Tibial nerve (tissue), 4 donors: ENCODE measurements at places on chromosomes 1 and 21. TPM values are rescaled to one million over a fixed set of nuclear protein-coding genes. Genes with fewer than 3 reads are reported as not detected.

Gene RGL1
- total RNA-seq = 81.8 TPM

DNA sequence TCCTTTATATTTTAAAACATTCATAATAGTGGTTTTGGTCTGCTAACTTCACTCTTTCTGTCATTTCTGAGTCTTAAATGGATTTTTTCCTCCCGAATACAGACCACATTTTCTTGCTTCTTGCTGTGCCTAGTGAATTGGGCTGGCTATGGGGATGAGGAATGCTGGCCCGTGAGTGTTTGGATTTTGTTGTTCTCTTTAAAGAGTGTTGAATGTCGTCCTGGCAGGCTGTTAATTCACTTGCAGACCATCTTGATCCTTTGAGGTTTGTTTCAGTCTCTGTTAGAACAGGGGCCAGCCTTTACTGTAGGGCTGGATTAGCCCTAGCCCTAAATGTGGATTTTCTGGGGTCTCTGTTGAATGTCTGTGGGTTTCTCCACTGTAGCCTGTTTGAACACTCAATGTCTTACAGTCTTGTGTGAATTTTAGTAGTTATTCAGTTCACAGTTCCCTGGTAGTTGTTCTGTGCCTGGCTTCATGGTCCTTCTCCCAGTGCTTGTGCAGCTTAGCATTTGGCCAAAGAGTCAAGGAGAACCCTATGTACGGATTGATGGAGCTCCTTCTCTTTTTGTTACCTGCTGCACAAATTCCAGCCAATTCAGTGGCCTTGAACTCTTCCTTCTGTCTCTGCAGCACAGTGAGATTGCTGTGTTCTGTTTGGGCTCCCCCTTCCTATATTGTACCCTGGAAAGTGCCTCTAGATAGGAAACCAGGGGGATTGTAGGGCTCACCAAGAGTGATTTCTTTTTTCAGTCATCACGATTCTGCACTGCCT lies 95.7 kb downstream of the DYRK1A start:
- no peak for DNase-seq

Gene KCNJ10
- total RNA-seq = 13.5 TPM

Gene FALEC
- total RNA-seq = not detected

GRCh38 chr1:203271018-203271743 lies 34.1 kb upstream of the BTG2 start:
- no peak for DNase-seq

Gene ACTL8
- not detected for total RNA-seq

- peak; percentile 92 for DNase-seq
Measured at GRCh38 chr1:2231532-2232254, 3.6 kb downstream of the SKI start.

GRCh38 chr21:44722731-44723130 lies 11.4 kb upstream of the TSPEAR start:
- DNase-seq = no peak

- no peak for DNase-seq
Measured at GRCh38 chr1:205626216-205626615, 5.6 kb downstream of the ELK4 start.

Gene S100A1
- total RNA-seq = 102 TPM

DNA sequence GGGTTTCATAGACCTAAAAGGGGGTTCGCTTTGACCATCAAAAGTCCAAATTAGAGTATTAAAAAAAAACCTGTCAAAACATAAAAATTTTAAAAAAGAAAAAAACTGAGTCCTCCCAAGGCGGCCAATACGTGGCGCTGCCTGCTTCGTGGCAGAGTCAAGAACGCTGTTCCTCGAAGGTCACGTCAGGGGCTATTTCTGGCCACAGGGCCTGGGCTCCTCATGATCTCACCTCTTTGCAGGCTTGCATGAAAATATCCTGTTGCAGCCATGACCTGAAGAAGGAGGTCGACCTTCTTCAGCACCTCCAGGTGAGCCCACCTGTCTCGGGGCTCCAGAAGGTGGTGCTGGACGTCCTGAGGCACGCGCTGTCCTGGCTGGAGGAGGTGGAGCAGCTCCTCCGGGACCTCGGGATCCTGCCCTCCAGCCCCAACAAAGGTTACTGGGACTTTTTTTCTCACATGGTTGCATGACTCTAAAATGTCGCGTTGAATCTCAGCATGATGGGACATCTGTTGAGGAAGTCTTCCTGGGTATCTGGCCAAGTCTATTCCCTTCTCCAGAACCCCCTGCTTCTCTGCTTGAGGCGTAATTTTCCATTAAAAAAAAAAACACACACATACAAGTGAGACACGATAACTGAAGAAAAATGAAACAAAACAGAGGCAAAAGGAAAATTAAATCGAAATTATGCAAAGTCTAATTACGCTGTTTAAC lies 80.4 kb upstream of the EFHD2 start:
- no peak for DNase-seq

- DNase-seq = no peak
Measured at GRCh38 chr1:156942176-156942575, 21.7 kb downstream of the LRRC71 start.

DNA sequence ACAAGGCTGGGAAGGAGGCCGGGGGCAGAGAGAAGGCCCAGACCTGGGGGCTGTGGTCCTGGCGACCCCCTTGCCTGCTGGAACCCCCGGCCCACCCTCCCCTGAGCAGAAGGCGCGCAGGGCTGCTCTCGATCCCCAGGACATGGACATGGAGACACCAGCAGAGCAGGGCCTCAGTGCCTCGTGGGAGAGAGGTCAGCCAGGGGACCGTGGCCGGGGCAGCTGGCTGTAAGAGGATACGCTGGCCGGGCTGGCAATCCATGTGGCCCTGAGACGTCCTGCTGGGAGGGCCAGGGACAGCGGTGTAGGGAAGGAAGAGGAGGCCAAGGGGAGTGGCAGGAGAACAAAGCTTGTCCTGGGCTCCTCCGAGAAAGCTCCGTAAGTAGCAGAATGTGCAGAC lies 132.2 kb downstream of the CASZ1 start:
- DNase-seq = no peak

GRCh38 chr1:117751321-117751720 lies 145.5 kb downstream of the TENT5C start:
- no peak for DNase-seq

Gene TTC34
- 0.87 TPM for total RNA-seq

- no peak for DNase-seq
Measured at GRCh38 chr1:16980473-16981268, at the start of gene MFAP2. MFAP2 (minus strand) TSS chr1:16980620; CDS start chr1:16978273, 2,347 bp downstream.

GRCh38 chr1:52867087-52867863 lies 24.7 kb downstream of the ZYG11A start:
- DNase-seq = no peak

Gene KANK4
- 46.3 TPM for total RNA-seq

GRCh38 chr21:45670731-45671130 lies 27.2 kb downstream of the PCBP3 start:
- DNase-seq = no peak

Gene NUDT4B
- total RNA-seq = 6.1 TPM

Gene FMO3
- 4.8 TPM for total RNA-seq

DNA sequence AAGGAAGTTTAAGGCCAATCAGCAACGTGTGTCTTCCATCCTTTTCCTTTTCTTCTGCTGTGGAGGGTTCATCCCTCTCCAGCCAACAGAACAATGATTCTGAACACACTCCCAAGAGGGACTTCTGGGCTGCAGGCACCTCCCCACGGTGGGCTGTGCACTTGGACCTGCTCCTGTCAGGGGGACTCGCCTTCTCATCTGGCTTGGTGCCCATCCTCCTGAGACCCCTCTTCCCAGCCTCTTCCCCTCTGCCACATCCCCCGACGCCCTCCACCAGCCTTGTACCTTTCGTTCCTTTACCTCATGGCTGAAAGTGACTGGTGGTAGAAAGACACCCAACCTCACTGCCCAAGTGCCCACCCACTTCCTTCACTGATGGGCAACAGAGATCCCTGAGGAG lies 26.0 kb upstream of the SLAMF9 start:
- DNase-seq = no peak

Gene WDR64
- not detected for total RNA-seq

- no peak for DNase-seq
Measured at GRCh38 chr1:176885751-176886150, 278.8 kb downstream of the ASTN1 start.

DNA sequence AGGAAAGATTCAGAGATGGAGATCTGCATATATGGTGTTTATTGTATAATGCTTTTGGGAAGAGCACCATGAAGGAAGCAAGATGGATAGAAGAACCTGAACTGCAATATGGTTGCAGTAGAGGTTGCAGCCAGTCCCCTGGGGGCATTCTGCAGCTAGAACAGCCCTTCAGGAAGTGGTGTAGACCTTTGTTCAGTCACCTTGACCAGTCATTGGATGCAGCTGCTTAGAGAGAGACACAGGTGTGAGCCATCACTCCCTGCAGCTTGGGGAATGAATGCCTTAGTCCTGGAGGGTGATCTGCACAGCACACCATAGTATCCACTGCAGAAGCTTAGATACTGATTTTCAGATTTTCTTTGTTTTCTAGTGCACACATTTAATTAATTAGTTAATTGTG lies 42.3 kb downstream of the NEK7 start:
- no peak for DNase-seq

DNA sequence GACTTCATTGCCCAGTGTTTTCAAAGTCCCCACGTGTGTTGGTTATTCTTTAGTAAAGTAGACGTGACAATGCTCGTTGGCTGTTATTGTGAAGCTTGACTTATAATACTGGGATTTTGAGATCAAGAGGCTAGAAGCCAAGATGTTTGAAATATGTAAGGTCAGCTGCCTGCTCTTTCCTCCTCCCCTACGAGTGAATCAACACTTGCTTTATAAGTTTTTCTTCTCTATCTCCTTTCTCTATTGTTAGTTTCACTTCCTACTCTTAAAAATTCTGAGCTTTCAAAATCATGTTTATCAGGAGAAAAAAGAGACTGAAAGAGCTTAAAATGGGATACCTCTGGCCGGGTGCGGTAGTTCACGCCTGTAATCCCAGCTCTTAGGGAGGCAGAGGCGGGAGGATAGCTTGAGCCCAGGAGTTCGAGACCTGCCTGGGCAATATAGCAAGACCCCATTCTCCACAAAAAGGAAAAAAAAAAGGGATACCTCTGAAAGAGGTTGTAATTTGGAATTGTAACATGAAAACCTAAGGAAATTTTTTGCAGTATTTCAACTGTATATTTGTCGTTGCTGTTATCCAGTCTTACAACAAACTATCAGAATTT lies 72.0 kb downstream of the EPB41 start:
- no peak for DNase-seq

- no peak for DNase-seq
Measured at GRCh38 chr1:248840946-248841345, 2.9 kb downstream of the ZNF672 start.

Gene CHD5
- not detected for total RNA-seq

GRCh38 chr1:185821612-185822385 lies 87.6 kb downstream of the HMCN1 start:
- DNase-seq = no peak
